Activated naive CD4-positive, alpha-beta T cell treated with Interleukin-2 at 50 U/mL for 16 hours (primary cell): ENCODE measurements at places on chromosomes 16 and 17.

DNA sequence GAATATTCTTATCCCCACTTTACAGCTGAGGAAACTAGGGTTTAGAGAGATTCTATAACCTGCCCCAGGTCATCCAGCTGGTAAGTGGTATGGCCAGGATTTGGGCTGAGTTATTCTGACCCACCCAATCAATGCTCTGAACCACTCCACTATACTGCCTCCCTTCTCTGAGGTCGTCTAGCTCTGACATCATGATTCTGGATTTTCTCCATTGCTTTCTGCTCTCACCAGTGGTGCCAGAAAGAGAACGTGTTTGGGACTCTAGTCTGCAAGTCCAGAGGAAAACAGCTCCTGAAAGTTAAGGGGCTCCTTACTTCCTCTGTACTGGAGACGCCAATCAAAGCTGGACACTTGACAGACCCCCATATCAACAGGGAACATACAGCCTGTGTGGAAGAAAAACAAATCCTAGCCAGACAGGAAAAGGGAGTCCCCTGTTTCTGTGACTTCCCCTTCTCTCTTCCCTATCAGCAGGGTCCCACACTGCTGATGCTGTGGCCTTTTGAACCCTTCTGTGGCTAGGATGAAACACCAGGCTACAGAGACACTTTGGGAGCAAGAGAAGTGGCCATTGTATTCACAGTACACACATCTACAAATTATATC lies 6.0 kb upstream of the EZH1 start:
- DNase-seq = no peak

GRCh38 chr17:39848600-39848999 lies 15.5 kb downstream of the IKZF3 start:
- DNase-seq = no peak

- DNase-seq = no peak
These were observed 76.3 kb downstream of the TANC2 start for GRCh38 chr17:63042256-63042812.

DNA sequence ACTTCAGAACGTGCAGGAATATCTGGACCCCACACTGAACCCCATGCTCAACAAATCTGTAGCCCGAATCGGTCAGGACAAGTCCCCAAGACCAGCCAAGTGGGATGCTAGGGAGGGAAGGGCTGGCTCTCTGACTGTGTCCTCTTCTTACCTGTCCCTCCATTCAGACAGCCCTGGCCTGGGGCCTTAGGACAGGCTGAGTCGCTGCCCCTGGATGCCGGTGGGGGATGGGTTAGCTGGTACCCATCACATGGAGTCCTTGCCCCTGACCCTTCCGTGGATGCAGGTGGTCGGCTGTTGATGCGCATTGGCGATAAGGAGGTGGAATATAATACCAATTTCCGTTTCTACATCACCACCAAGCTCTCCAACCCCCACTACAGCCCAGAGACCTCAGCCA lies 16.0 kb upstream of the KDM6B start:
- DNase-seq = no peak

DNA sequence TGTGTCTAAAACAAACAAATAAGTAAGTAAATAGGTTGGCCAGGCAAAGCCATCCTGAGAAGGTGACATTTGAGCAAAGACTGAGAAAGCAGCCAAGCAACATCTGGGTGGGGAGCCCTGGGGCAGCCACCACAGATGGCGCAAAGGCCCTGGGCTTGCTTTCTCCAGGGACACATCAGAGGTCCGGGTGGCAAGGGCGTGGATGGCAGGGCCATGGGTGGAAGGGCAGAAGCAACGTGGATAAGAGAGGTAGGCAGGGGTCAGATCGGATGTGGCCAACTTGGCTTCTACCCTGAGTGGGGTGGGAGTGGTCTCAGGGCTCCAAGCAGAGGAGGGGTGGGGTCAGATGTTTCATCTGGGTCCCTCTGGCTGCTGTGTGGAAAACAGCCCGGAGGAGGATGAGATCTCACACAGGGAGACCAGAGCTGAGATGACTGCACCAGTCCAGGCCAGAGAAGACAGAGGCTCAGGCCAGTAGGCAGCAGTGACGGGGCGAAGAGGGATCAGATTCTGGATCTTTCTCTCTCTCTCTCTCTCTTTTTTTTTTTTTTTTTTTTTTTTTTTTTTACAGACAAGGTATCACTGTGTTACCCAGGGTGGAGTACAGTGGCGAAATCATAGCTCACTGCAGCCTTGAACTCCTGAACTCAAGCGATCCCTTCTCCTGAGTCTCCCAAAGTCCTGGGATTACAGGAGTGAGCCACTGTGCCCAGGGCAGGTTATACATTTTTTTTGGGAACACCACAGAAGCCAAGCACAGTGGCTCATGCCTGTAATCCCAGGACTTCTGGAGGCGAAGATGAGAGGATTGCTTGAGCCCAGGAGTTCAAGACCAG lies 6.1 kb upstream of the SPN start:
- DNase-seq = no peak

GRCh38 chr16:87762620-87763019 lies 3.2 kb downstream of the KLHDC4 start:
- no peak for DNase-seq

DNA sequence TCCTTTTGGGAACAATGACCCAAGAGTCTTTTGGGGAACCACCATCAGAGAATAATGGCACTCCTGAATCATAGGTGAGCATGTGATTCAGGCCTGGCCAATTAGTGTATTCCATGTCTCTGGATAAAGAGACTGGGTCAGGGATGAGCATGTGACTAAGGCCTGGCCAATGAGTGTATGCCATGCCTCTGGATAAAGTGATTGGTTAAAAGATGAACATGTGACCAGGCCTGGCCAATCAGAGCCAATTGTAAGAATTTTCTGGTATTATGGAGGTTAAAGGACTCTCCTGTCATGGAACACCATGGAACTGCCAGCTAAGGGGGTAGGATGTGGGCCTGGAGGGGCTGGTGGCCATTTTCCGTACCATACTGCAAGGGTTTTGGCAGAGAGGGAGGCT lies 194.3 kb downstream of the C16orf78 start:
- DNase-seq = no peak

GRCh38 chr16:77169650-77170236 lies 21.2 kb upstream of the MON1B start:
- peak; percentile 24 for DNase-seq

DNA sequence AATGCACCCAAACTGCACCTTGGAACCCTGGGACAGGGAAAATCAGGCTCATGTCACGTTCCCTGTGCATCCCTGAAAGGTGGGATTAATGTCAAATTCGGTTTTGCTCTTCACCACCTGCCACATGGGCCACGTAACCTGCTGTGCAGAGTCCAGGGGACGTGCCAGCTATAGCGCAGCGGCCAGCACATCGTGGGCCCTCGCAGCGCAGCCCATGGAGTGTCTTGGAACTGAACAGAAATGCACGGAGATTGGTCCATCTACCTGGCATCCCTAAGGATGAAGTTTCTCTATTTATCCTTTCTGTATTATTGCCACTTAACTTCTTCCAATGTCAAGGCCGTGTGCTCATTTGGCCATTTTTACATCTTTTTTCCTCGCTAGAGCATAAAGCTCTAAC lies 68.1 kb upstream of the TRAP1 start:
- no peak for DNase-seq
